ENCODE measurements at places on chromosomes 13 and 19.

- peak; percentile 71 for DNase-seq
Observed at GRCh38 chr19:3710265-3710812, 2.2 kb downstream of the TJP3 start.

- no peak for DNase-seq
Observed at GRCh38 chr13:44484562-44485138, 91.5 kb downstream of the TSC22D1 start.

DNA sequence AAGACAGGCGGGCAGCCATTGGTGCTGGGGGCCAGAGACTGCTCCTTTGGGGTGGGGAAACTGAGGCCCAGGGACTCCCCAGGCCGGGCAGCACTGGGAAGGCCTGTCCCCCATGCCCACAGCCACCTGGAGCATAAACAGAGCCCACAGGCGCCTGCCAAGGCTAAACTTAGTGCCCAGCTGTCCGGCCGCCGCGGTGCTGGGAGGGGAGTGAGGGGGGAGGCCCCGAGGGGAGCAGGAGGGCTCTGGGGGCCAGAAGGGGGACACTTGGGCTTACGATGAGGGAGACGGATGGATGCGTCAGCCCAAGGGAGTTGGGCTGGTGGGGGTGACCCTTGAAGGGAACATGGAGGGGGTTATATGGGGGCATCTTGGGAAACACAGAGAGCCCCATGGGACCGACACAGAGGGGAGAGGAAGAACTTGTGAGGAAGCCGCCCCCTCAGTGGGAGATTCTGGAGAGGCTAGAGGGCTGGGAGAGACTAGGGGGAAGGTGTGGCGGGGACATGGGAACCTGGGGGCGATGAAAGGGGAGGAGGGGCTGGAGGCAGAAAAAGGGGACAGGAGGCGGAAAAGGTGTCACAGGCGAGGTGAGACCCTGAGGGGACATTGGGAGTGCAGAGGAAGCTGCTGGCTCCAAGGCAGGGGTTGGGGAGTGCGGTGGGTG, 2.2 kb downstream of the CERS1 start:
- no peak for DNase-seq

DNA sequence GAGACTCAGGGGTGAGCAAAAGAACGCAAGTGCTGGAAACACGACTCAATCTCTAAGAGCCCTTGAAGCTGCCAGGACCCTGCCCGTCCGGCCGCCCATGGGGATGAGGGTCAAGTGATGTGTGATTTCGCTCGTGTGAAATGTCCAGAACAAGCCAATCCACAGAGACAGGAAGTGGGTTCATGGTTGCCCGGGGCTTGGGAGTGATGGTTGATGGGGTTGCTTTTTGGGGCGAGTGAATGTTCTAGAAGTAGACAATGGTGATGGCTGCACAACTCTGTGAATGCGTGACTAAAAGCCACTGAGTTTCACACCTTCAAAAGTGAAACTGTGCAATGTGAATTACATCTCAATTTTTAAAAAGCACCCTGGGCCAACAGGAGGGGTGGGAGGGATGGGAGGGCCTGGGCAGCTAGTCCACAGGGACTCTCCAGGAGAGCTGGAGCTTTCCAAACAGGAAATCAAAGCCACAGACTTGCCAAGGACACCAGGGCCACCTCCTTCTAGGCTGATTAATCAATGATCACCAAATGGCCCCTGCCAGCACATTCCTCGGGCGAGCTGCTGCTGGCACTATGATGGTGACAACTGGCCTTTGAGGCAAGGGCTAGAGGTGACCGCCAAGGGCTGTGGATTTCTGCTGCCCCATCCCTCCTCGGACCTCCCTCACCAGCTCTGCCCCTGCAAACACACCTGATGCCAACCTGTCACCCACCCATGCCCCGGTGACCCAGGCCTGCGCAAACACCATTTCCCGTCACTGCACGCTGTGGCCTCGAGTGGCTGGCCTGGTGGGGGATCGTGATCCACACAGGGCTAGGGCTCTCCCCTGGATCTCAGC, 14.0 kb downstream of the DPP9 start:
- DNase-seq: no peak

DNA sequence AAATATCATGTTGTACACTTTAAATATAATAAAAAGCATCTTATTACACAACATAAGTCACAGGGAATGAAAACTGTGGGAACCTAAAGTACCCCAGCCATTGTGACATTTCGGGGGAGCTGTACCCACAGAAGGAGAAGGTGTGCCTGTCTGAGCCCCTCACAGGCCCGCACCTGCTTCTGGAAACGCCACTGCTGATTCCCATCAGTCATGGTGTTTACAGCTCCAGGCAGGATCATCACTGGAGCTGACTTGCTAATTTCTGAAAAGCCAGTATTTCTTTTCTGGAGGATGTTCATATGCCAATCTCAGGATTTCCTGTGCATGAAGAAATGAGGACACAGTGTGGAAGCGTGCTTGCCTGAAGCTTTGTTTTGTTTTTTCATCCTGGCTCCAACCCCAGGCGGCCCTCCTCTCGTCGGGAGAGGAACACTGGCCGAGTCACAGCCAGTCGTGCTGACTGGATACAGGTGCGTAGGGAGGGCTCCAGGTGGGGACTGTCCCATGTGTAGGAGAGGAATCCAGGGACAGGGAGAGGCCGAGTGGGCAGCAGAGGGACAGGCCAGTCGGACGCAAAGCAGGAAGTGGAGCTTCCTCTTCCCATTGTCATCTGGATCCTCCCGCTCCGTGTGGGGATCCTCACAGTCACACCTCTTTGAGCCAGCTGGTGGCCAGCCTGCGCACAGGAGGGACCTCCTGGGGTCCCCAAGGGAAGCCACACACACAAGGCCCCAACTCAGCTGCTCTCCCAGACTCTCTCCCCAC, 4.2 kb upstream of the ATP12A start:
- DNase-seq: no peak

- no peak for DNase-seq
Observed at GRCh38 chr13:105207572-105208293, 1327.7 kb downstream of the EFNB2 start.

DNA sequence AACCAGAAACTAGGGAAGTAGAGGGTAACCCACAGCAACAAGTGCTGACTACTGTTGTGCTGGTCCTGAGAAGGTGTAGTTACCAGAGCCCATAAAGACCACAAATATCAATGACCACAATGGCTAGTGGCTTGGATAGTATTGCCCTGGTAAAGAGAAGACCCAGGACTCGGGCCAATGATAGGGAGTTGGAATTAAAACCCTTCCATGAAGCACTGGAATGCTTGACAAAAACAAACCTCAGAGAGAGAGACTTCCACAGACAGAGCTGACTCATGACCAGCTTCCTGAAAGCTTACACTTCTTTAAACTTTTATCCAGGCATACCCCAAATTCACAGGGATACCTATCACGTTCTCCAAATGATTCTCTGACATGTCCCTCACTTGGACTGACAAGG, 60.5 kb downstream of the WDR87 start:
- DNase-seq: no peak

DNA sequence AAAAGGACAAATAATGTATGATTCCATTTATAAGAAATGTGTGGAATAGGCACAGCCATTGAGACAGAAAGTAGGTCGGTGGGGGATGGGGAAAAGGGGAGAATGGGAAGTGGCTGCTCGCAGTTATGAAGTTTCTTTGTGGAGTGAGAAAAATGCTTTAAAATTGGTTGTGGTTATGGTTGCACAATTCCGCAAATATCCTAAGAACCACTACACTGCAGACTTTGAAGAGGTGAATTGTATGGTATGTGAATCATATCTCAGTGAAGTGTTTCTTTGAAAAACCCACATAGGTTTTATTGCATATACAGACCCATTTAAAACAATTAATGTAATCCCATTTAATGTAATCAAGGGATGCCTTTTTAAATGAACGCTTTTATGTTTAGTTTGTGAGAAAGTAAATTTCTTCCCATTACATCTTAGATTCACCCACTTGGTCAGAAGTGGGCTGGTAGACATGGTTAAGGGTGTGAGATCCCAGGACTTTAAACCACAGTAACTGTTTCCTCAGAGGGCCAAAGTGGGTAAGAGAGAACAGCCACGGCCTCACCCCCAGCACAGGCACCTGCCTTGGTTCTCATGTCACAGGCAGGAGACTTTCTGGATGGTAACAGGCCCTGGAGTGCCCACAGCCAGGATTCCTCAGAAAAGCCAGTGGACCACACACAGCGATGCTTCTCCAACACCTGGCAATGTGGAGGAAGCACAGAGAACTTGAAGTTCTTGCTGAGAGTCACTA, 119.3 kb upstream of the GJB6 start:
- peak; percentile 57 for DNase-seq

DNA sequence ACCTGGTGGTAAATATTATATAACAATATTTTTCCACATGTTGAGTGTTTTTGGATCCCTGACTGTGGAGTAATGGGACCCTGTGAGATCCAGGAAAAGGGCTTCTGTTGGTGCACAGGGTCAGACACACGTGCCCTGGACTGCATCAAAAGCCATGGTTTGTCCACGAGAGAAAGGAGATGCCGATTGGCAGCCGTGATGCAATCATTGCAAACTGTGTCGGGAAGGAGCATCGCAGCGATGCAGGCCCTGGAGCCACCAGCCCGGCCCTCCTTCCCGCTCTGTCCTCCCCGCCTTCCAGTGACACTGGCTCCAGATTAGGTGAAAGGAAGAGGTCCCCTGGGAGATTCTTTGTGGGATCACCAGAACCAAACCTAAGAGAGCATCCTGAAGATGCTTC, 9.1 kb downstream of the COL4A2 start:
- DNase-seq: no peak

- DNase-seq: no peak
Observed at GRCh38 chr13:32616883-32617511, 30.7 kb downstream of the PDS5B start.

DNA sequence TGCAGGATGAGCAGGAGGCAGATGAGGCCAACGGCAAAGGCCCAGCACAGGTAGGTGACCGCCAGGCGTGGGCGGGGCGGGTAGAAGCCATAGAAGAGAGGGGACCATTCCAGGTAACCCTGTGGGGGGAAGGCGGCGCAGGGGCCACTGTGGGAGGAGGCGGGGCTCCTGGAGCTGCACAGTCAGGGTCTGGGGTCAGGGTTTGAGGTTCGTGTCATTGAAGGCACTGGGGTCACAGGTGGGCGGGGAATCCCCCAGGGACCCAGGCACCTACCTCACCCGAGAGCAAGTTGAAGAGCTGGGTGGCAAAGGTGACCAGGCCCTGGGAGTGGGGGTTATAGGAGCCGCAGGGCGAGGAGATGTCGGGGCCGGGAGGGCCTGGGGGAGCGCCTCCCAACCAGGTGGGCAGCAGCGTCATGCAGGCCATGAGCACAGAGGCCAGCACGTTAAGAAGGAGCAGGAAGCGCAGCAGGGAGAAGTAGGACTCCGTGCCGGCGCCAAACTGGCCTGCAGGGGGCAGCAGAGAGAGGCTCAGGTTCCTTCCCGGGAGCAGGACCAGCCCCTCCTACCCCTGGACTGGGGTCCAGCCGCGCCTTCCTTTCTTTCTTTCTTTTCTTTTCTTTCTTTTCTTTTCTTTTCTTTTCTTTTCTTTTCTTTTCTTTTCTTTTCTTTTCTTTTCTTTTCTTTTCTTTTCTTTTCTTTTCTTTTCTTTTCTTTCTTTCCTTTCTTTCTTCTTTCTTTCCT, 4.6 kb downstream of the TMC4 start:
- peak; percentile 88 for DNase-seq

GRCh38 chr19:44696939-44697669, 1.8 kb upstream of the CEACAM16 start:
- no peak for DNase-seq

DNA sequence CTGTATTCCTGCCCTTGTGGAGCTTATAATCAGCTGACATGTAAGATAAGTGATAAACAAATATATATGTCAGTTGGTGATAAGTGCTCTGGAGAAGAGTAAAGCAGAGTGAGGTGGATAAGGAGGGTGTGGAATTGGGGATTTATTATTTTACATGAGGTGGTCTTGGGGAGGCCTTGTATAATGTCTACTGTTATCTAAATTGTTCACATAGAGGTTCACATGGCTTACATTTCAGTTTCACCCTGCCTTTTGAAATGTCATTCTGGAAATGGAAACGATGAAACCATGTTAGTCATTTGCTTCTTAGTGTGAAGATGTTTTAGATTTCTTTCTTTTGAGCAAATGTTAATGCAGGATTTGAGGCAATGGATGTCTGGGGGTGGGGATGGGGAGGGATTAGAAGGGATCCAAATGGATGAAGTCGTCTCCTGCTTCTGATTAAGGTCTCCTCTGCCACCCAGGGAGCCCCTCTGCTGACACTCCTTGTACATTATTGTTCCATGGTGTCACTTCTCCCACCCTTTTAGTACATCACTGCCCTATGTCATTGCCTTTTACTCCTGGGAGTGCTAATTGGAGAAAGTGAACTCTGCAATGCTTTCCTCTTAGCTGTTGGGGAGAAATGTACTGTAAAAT, 14.0 kb downstream of the B3GLCT start:
- DNase-seq: no peak

DNA sequence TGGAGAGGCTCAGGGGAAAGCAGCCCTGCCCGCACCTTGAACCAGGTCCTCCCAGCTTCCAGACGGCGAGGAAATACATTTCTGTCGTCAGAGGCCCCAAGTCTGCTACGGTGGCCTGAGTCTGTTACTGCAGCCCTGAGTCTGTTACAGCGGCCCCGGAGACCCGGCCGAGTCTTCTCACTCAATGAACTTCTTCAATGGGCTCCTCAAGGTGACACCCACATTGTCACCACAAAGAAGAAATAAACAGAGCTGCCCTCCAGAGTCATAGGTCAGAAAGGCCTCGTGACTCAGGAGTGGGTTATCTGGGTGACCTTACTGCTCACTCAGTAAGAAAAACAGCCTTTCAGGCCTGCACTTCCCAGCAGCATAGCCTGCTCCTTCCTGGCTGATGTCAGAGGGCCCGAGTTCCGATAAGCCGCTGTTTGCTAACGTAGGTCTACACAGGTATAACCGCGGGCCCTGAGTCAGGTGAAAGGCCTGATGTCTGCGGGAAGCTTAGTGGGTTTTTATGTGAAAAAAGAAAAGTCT, 66.9 kb upstream of the TM9SF2 start:
- DNase-seq: no peak

DNA sequence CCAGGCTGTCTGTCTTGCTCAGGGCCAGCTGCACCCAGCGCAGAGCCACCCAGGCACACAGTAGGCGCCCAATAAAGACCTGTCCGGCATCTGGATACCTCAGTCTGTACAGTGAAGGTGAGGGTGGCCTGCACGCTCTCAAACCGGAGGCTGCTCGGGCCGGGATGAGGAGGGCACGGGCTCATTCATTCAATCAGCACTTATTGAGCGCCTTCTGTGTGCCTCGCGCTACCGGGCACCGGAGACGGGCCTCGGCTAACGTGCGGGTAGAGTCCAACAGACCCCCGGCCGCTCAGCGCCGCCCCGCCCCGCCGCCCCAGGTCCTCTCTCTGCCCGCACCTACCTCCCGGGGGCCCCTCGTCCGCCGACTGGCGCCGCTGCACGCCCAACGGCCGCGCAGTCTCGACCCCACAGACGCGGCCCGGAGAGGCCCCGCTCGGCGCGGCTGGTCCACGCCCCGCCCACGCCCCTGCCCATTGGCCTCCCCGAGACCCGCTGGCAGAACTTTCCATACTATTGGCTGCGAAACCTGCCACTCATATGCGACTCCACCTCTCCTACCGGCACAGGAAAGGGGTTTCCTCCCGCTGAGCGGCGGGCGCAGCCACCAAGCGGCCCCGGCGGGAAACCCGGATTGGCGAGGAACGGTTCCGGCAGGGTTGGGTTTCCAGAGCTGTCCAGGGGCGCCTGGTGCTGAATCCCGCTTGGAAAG, at the start of gene SLC39A3:
SLC39A3 (minus strand) TSS at position 416 of the 712 bp plus-strand sequence. CDS start 2,760 bp downstream, outside the sequence.
- DNase-seq: peak; percentile 99

All from urothelium cell line (cell line).